ENCODE measurements at places on chromosomes 12 and 14. TPM values are rescaled to one million over a fixed set of nuclear protein-coding genes. Genes with fewer than 3 reads are reported as not detected.
A peak's percentile ranks its signal among the peaks of the same experiment; 100 is the strongest.

GRCh38 chr14:25485381-25485780 lies 435.4 kb upstream of the STXBP6 start:
- DNase-seq, result no peak

DNA sequence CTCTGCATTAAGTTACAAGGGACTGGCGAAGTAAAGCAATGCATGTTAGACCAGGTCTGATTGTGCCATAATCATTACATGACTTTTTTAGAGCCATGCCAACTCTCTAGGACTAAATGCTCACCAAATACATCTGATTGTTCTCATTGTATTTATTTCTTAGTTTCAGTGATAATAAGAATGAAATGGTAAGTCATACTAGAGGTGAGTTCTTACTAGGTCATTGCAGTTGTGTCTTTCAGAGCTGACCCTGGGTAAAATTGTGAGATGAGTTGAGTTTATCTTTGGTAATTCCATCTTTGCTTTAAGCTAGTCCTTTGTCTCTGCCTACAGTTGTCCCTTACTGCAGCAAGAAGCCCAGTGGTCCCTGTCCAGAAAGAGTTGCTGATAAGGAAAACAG lies 73.2 kb downstream of the PRKCH start:
- DNase-seq, result no peak

DNA sequence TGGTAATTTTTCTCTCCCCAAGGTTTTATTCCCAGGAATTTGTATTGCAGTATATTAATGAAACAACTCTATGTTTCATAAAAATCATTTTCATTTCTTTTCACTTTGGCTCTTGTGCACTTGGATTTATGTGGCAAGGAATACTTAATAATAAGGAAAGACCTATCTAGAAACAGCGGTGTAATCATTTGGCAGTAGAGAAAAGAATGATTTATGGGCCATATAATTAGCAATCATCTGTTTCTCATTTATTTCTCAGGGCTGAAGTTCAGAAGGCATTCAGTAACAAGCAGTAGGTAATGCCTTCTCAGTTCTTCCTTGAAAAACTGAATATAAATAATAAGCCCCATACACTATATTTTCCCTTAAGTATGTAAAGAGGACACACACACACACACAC lies 172.6 kb downstream of the ANO4 start:
- no peak for DNase-seq

GRCh38 chr12:130633771-130634170 lies 82.3 kb downstream of the RIMBP2 start:
- DNase-seq, result no peak

DNA sequence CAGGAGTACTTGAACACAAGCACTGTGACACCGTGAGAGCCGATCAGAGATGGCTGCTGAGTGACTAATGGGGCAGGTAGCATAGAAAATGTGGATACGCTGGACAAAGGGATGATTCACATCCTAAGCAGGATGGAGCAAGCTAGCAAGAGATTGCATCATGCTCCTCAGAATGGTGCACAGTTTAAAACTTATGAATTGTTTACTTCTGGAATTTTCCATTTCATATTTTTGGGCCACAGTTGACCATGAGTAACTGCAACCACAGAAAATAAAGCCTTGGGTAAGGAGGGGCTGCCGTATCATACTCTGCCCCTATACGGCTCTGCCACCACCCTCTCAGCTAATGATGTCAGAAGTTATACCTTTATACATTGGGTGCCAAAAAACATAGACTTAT lies 23.3 kb upstream of the MARK3 start:
- DNase-seq, result peak; percentile 21

- no peak for DNase-seq
These were observed 139.9 kb upstream of the KRR1 start for GRCh38 chr12:75651342-75651695.

- no peak for DNase-seq
These were observed 144.4 kb upstream of the TMPO start for GRCh38 chr12:98370976-98371375.

The EPYC gene
- not detected for total RNA-seq

The AICDA gene
- 0.40 TPM for total RNA-seq

The DIO2 gene
- total RNA-seq, result 2.4 TPM

The GLIPR1L1 gene
- total RNA-seq, result not detected

The MGP gene
- 1,381 TPM for total RNA-seq
